ENCODE measurements at places on chromosomes 3 and 15.

GRCh38 chr3:155895379-155895900, 25.0 kb downstream of the GMPS start:
- no peak for DNase-seq

DNA sequence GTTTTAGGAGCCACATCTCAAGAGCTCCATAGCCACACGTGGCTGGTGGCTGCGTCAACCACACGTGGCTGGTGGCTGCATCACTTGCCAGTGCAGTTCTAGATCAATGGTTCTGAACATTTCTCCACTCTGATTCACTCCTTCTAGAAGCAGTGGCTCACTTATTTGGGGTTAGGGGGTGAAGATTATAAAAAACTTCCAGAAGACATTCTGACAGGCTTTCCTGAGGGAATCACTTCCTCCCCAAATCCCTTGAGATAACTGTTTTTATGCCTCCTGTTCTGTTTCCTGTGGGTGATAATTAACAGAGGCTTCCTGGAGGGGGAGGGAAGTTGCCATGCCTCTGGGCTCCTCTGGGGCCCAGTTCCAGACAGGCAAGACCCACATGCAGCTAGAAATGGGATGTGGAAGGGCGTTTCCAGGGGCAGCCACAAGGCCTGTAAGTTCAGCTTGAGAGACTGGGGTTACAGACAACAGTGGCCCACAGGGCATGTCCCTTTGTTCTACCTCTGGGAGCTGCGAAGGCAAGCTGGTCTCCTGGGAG, 23.6 kb downstream of the HEG1 start:
- DNase-seq: peak; percentile 73

DNA sequence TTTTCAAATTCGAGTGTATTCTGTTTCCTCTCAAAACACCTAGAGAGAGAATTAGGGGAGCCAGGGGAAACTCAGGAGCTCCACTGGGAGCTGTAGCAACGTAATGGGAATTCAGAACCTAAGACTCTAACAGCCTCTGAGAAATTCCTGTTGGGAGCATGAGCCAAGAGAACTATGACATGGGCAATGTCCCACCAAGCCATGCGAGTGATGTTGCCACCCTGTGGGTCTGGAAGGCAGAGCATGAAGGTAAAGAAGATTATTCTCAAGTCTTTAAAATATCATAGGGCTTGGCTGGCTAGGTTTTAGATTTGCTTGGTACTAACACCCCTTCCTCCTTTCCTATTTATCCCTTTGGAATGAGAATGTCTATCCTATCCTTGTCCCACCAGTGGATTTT, 392.6 kb upstream of the ADAMTS9 start:
- peak; percentile 57 for DNase-seq

DNA sequence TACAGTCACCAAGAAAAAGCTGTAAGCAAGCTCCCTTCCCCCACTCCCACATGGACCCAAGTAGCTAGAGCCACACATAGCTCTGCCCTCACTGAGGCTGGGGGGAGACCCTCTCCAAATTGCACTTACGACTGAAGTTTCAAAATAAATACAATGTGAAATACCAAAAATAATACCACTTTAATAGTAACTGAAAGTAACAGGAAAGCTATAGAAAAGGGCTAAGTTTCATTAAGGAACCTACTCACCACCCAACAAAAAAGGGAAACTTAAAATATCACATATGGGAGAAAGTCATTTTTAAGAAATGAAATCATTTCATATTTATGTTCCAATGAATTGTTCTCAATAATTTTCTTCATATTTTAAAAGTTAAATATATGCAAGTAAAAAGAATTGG, 130.4 kb upstream of the UBE2E2 start:
- DNase-seq: no peak

DNA sequence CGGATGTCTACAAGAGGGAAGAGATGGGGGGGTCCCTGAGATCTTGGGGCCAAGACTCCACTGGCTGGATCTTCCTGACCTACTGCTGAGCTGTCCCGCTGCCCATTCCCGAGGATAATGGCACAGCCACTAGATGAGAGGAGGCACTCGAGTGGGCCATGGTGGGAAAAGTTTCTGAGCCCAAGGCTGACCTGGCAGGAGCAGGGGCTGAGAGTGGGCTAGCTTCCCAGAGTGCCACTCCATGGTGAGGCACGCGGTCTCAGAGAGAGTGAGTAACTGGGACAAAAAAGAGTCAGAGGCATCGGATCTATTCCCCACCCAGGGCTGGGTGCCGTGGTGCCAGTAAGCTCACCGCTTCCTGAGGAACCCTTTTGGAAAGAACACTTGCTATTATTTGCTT, 10.9 kb downstream of the SLC51B start:
- DNase-seq: no peak

GRCh38 chr3:189698811-189699210, 67.6 kb downstream of the TP63 start:
- no peak for DNase-seq

DNA sequence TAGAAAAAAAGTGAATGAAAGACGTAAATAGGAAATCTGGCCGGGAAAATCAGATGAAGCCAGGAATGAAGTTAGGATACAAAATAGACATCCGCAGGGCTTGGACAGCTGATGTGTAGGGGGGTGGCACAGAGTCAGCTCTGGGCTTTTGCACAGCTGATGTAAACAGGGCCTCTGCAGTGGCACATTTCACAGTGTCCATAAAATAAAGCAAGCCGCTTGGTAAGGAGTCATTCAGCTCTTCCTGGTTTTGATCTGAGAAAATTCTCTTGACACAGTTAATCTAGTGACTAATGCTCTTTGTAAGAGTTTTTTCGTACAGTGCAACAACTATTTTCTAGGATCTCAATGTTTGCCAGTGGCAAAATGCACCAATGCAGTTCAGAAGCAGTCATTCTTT, 153.3 kb downstream of the USP13 start:
- DNase-seq: no peak

DNA sequence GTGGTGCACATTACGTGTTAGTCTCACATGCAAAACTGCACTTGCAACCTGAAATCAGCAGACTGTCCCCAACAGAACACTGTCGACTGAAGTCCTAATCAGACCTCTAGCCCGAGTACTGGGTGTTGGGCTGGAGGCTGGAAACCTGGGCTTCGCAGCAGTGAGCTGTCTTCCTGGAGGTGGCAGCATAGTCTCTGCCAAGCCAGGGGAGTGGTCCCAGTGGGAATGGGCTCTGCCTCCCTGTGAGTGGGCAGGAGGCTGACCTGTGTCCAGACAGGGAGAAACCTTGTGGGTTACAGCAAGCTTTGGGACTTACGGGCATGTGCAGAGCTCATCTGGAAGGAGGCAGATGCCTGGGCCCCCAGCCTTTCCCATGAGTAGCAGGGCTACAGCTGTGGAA, 38.2 kb upstream of the MYZAP start:
- DNase-seq: peak; percentile 76

DNA sequence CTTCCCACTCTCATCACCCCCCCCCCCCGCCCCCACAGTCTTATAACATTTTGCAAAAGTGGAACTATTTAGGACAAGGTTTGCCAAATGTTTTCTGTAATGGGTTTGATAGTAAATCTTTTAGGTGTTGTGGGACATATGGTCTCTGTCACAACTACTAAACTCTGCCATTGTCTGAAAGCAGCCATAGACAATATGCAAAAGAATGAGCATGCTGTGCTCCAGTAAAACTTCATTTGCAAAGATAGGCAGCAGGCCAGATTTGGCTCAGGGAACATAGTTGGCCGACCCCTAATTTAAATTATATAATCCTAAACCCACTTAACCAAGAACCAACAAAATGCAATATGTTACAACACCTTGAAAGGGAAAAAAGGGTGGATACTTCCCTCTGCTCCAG, 46.4 kb downstream of the TIPARP start:
- DNase-seq: no peak

- DNase-seq: peak; percentile 42
Observed at GRCh38 chr15:40241269-40242212, 2.7 kb downstream of the PAK6 start.

DNA sequence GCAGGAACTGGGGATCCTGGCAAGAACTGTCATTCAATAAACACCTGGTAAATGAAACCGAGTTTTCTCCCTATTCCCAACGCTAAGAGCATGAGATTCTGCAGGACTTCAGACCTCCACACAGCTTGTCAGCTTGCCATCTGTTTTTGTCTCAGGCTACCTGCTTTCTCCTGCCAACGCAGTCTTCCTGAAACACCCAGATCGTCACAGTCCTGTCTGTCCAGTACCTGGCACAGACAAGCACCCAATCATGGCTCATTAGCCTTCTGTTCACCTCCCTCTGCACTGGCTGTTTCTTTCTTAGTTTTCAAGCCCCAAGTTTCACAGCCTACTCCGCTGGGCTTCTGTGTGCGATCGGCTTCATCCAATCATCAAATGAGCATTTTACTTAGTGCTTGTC, 5.0 kb downstream of the SLC12A8 start:
- no peak for DNase-seq

DNA sequence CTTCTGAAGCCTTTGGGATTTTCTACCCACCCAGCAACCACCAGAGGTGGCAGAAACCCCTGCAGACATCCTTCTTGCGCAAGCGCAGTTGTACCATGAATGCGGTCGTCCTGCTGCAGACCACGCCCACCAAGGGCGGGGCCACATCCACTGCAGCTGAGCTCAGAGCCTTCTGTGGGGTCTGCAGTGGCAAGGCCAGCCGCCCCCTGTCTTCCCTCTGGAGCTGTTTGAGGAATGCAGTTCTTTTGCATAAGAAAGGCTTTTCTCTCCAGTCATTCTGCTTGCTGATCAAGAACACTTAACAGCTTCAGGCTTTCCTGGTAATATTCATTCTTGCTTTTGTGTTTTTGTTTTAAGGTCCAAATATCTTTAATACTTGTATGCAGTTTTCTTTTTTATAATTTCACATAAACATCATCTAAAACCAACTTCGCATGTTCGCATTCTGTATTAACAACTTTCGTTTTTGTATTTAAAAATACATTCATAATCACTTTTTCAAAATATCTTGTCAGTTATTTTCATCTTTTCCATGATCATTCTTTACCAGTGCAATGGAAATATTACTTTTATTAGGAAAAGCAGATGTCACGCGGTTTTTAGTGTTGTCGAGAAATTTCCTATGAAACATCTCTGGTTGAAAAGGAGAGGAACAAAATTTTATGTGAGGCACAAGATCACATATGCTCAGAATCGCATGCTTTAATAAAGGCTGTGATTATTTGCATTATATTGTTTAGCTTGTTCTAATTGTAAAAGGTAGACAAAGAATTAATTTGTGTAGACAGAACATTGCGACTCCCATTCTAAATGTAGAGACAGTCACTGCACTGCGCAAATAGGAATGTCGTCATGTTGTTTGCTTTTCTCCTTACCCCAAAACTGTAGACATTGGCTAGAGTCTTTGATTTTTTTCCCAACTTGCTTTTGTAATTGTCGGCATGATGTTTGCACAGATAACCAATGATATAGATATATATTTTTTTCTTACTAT, 98.1 kb upstream of the SNRPN start:
- DNase-seq: peak; percentile 96

DNA sequence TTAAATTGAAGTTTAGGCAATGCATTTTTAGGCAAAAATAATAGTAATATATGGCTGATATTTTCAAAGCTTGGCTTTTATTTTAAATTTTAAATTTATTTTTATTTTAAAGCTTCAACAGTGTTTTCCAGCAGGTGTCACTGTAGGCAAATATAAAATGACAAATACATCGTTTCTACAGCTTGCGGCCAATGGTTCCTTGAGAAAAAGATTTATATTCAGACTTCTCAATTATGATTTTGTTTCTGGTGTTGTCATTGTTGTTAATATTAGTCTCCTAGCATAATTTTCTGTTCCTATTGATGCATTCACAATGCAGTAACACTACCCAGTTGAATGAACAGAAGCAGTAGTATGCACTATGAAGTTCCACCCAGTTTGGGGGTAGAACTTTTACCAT, 220.7 kb upstream of the DNAJC19 start:
- no peak for DNase-seq

GRCh38 chr3:169146866-169147237, 516.7 kb downstream of the MECOM start:
- DNase-seq: no peak

DNA sequence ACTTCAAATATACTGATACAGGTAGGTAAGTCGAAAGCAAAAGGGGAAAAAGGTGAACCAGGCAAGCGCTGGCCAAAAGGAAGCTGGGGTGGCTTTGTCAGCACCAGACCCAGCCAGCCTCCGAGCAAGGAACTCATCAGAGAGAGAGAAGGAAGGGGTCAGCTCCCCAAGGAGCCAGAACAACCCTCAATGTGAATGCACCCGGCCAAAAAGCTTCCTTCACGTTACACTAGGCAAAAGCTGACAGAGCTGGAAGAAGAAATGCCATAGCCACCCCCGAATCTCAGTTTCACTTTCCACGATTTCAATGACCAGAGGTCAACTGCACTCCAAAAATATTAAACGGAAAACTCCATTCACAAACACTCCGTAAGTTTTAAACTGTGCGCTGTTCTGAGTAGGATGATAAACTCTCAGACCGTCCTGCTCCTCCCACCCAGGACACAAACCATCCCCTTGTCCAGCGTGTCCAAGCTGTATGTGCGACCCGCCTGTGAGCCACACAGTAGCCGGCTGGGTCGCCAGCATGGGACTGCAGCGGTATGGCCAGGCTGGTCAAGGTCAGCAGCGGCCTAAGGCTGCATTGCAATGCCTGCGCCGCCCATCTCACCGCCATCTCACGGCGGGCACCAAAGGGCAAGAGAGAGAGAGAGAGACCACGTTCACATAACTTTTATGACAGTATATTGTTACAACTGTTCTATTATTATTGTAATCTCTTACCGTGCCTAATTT, 29.7 kb downstream of the CYFIP1 start:
- no peak for DNase-seq

- DNase-seq: no peak
Observed at GRCh38 chr3:169362868-169363267, 300.6 kb downstream of the MECOM start.

DNA sequence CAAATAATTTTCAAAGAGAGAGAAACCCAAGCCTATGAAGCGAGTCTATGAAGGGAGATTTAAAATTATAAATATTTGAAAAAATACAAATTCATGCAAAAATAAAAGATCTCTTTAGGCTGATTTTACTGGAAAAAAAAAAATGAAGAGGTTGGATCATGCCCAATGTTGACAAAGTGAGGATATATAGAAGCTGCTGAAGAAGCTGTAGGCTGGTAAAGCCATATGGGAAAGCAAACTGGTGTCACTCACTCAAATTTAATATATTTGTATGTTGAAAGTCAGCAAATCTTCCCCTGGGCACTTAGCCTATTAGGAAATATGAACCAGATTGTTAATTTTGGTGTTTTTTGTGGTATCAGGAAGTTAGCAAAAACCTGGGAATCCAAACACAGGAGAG, 61.8 kb upstream of the BCHE start:
- no peak for DNase-seq

DNA sequence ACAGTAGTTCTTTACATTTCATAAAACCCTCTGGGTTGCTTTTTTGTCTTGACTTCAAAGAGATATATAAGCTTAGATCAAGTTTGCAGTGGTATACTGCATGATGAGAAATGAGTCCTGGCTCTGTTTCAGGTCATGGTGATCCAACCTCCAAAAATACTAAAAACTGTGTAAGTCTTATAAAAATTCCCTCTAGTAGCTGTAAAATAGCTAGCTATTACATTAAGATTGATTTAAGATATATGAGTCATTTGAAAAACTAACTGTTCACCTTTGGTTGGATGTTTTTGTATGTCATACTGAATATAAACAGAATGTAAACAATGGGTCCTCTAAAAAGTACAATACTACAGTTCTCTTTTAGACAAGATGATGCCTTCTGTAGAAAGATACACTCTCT, 879.2 kb downstream of the ROBO1 start:
- no peak for DNase-seq

- DNase-seq: no peak
Observed at GRCh38 chr3:61637088-61638051, 76.0 kb downstream of the PTPRG start.

- DNase-seq: peak; percentile 61
Observed at GRCh38 chr15:43134157-43134635, 810 bp downstream of the TMEM62 start.

All from endodermal cell (in vitro differentiated cells).